ENCODE measurements at places on chromosomes 1 and 21.

GRCh38 chr1:42930178-42931107 lies 28.2 kb downstream of the SLC2A1 start:
- no peak for DNase-seq
- no peak overlapping the region for H3K4me3 ChIP-seq
- no peak overlapping the region for H3K27ac ChIP-seq
- no peaks in the 10 kb centered on the region for H3K4me1 ChIP-seq
- no peaks in the 10 kb centered on the region for H3K27me3 ChIP-seq
- peaks cover 24% of the 10 kb centered on the region for H3K36me3 ChIP-seq

GRCh38 chr1:95752515-95753381 lies 518.7 kb downstream of the RWDD3 start:
- H3K4me3 ChIP-seq = no peak overlapping the region
- no peak for DNase-seq
- H3K27ac ChIP-seq = no peak overlapping the region
- H3K4me1 ChIP-seq = no peaks in the 10 kb centered on the region

DNA sequence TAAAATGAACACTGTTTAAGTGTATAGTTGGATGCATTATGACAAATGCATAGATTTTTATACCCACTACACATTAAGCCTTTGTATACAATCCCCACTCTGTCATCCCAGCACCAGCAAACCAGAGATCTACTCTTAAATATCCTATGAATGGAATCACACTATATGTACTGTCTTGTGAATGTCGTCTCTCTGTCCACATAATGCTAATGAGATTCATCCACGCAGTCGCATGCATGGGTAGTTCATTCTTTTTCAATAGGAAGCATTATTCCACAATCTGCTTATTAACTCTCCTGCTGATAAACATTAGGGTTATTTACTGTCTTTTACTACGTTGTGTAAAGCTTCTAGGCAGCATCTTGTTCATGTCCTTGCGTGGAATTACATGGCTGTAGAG lies 892.3 kb downstream of the LTN1 start:
- no peak overlapping the region for H3K4me3 ChIP-seq
- no peak overlapping the region for H3K27ac ChIP-seq
- DNase-seq = no peak
- no peaks in the 10 kb centered on the region for H3K36me3 ChIP-seq

GRCh38 chr1:232184561-232185530 lies 445.1 kb downstream of the SIPA1L2 start:
- no peak for DNase-seq
- no peak overlapping the region for H3K4me3 ChIP-seq
- no peak overlapping the region for H3K27ac ChIP-seq
- H3K4me1 ChIP-seq = no peaks in the 10 kb centered on the region

DNA sequence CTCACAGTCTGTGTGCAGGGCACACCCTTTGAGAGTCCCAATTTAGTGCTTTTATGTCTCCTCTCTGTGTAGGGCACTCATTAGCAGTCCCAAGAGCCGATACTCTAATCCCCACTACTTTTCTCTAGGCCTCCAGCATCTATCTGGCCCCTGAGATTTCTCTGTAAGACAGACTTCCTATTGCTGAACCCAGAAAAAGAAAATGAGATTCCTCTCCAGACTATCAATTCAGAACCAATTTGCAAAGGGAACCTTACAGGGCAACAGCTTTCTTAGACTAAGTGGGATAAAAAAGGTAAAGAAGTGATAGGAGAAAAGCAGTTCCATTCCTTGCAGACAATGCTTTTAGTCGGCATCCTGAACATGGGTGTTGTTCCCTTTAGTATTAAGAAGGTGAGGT lies 172.2 kb downstream of the EDEM3 start:
- H3K36me3 ChIP-seq = no peaks in the 10 kb centered on the region

DNA sequence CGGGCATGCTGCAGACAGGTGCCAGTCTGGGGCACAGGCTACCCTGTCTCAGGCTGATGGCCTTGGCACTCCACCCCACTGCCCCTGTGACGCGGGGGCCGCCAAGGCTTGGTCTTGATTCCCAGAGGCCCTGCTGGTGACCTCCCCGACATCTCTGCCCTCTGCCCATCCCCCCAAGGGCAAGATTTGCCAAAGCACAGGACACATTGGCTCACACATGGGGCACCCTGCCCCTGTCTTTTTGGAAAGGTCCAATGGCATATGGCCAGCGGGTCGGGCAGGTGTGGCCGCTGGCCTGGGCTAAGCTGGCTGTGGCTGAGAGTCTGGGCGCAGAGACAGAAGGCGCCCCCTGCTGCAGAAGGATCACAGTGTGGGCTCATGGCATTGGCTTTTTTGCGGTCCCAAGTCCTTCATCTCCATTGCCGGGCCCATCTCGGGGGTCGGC lies 4.6 kb downstream of the MIB2 start:
- DNase-seq = no peak
- H3K27ac ChIP-seq = no peak overlapping the region
- no peaks in the 10 kb centered on the region for H3K27me3 ChIP-seq
- H3K4me3 ChIP-seq = no peak overlapping the region
- H3K36me3 ChIP-seq = peaks cover 5% of the 10 kb centered on the region

DNA sequence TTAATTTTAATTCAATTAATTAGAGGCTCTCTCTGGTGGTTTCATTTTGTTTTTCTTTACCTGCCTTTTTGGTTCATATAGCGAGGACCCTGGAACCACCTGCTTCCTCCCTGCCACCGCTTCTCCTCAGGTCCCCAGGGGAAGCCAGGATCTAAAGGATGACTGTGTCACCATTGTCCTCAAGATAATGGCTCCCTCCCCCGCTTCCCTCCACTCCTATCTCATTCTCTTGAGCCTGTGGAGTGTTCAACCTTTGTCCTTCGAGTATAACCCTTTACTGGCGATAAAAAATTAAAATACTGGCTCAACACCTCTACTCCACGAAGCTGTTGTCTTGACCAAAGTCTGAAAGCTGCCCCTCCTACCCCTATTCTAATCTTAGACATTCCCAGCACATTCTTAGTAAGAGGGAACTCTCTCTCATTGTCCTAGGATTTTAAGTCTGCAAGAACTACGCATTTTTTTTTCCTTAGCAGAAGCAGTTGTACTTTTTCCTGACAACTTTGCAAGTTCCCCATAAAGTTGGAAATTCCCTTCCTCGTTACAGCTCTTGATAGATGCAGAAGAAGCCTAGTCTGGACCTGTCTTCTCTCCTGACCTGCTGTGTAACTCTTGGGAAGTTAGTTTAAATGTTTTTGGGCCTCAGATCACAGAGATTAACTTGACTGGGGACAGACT lies 12.6 kb upstream of the MAPKAPK2 start:
- no peak overlapping the region for H3K4me3 ChIP-seq
- no peaks in the 10 kb centered on the region for H3K36me3 ChIP-seq
- peaks cover 17% of the 10 kb centered on the region for H3K4me1 ChIP-seq
- DNase-seq = no peak

- H3K4me1 ChIP-seq = peaks cover 2% of the 10 kb centered on the region
- H3K27me3 ChIP-seq = no peaks in the 10 kb centered on the region
- peak overlapping the region; percentile 96 for H3K27ac ChIP-seq
- peak overlapping the region; percentile 89 for H3K4me3 ChIP-seq
Measured at GRCh38 chr1:243256590-243256989, 749 bp downstream of the SDCCAG8 start.

- H3K27ac ChIP-seq = no peak overlapping the region
- no peak overlapping the region for H3K4me3 ChIP-seq
Measured at GRCh38 chr1:225907341-225907740, 16.7 kb downstream of the PYCR2 start.

- no peak for DNase-seq
- no peak overlapping the region for H3K27ac ChIP-seq
- no peak overlapping the region for H3K4me3 ChIP-seq
- no peaks in the 10 kb centered on the region for H3K27me3 ChIP-seq
Measured at GRCh38 chr1:186671136-186671825, 8.9 kb downstream of the PTGS2 start.

GRCh38 chr1:87202451-87202850 lies 126.2 kb upstream of the LMO4 start:
- no peaks in the 10 kb centered on the region for H3K4me1 ChIP-seq
- H3K27ac ChIP-seq = no peak overlapping the region
- no peaks in the 10 kb centered on the region for H3K27me3 ChIP-seq
- no peak overlapping the region for H3K4me3 ChIP-seq
- H3K36me3 ChIP-seq = no peaks in the 10 kb centered on the region

DNA sequence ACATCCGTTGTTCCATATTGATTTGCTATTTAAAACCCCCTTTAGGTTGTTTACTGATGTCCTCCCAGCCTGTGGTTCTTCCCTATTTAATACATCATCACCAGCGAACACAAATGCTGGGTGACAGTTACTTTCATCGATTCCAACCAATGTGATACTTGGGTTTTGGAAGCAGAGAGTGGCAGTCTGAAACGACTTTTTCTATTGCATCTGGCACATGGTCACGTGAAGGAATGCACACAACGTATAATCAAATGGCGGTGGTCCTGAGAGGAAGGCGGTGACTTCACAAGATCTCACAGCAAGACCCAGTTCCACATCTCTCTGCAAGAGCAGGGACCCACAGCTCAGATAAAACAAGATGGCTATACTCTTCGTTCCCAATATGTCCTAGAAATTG lies 213.9 kb downstream of the DSCAM start:
- no peaks in the 10 kb centered on the region for H3K27me3 ChIP-seq
- no peak overlapping the region for H3K27ac ChIP-seq
- H3K4me1 ChIP-seq = no peaks in the 10 kb centered on the region
- no peak overlapping the region for H3K4me3 ChIP-seq

- H3K27ac ChIP-seq = no peak overlapping the region
- no peaks in the 10 kb centered on the region for H3K36me3 ChIP-seq
- no peak overlapping the region for H3K4me3 ChIP-seq
Measured at GRCh38 chr21:36471254-36471723, 8.6 kb downstream of the CLDN14 start.

- no peaks in the 10 kb centered on the region for H3K36me3 ChIP-seq
- no peak overlapping the region for H3K4me3 ChIP-seq
- H3K27ac ChIP-seq = no peak overlapping the region
- H3K27me3 ChIP-seq = no peaks in the 10 kb centered on the region
- H3K4me1 ChIP-seq = no peaks in the 10 kb centered on the region
Measured at GRCh38 chr21:17257784-17258183, 255.1 kb upstream of the CXADR start.

- no peak overlapping the region for H3K4me3 ChIP-seq
- no peaks in the 10 kb centered on the region for H3K4me1 ChIP-seq
- no peaks in the 10 kb centered on the region for H3K36me3 ChIP-seq
- no peak for DNase-seq
- no peak overlapping the region for H3K27ac ChIP-seq
Measured at GRCh38 chr1:99957818-99958217, 12.0 kb upstream of the SLC35A3 start.
